ENCODE measurements at places on chromosomes 7 and 10. TPM values are rescaled to one million over a fixed set of nuclear protein-coding genes. Genes with fewer than 3 reads are reported as not detected.

DNA sequence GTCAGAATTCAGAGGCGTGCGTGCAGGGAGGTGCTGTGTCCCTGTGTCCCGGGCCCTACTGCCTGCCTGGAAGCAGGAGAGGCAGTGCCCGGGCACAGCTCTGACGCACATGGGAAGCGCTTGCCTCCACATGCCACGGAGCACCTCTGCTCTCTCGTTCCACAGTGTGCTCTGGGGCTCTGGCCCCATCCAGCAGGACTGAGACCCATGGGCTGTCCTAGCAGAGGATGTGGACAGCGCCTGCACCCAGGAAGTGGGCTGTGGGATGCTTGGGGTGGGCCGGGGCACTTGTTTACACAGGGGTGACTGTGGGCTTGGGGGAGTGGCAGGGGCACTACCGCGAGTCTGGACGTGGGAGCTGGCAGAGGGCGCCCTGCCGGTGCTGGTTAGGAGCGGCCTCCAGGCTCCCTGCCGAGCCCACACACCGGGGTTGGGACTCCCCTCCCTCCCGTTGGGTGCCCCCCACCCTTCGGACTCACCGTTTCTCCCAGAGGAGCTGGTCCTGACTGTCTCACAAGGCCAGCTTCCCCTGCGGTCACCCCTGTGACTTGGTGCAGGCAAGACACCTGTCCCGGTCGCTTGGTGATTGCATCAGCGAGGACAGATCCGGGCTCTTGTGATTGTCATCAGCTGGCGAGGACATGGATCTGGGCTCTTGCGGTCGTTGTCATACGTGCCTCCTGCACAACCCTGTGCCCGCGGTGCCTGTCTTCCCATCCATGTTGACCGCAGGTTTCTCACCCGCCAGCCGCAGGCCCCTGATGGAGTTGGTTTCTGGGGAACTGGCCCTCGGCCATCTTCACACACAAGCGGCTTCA, 83.1 kb downstream of the NKX6-2 start:
- no peak for DNase-seq

- DNase-seq, result peak; percentile 55
Observed at GRCh38 chr7:94449151-94449725, 54.5 kb downstream of the COL1A2 start.

DNA sequence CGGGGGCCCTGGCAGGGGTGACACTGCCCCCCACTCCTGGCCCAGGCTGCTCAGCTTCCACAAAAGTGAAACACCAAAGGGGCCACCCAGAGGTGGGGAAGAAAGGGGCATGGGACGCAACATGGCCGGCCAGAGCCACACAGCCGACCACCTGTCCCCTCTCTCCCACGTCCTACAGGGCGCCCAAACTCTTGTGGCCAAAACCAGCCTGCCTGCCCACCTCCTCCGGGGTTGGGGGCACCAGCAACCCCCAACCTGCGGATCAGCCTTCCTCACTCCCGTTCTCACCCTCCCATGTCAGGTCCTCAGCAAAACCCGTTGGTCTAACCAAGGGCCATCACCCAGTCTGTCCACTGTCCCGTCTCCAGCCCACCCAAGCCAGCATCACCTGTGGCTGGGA, 79.5 kb upstream of the DNAAF5 start:
- no peak for DNase-seq

Gene FAM241B
- 0.18 TPM for total RNA-seq

GRCh38 chr10:69825604-69826003, 23.9 kb downstream of the COL13A1 start:
- DNase-seq, result no peak

Gene CHN2
- not detected for total RNA-seq

GRCh38 chr7:42672339-42672999, 239.4 kb downstream of the C7orf25 start:
- DNase-seq, result no peak

Gene UMAD1
- total RNA-seq, result 9.2 TPM

- peak; percentile 54 for DNase-seq
Observed at GRCh38 chr7:27100694-27101170, 1.8 kb downstream of the HOXA2 start.

DNA sequence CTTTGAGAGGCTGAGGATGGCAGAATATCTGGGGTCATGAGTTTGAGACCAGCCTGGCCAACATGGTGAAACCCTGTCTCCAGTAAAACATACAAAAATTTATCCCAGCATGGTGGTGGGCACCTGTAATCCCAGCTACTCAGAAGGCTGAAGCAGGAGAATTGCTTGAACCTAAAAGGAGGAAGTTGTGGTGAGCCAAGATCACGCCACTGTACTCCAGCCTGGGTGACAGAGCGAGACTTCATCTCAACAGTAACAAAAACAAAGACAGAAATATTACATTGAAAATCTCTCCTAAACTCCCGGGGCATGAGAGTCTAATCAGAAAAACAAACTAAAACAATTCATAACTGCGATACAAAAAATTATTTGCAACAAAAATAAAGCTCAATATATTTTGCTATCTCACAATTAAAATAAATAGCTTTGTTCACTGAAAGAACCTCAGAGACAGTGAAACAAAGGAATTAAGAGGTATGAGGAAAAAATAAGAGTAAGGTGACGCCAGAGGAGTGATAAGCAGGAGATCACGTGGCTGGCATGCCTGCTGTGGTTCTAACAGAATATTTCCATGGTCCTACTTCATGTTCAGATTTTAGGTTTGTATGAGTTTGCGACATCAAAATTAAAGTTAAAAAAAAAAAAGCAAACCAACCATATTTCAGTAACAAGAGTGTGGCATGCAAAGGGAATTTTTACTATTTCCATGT, 527.7 kb upstream of the POM121L12 start:
- DNase-seq, result no peak

- no peak for DNase-seq
Observed at GRCh38 chr10:8189458-8189857, 135.0 kb downstream of the GATA3 start.

Gene TEX36
- not detected for total RNA-seq

Gene INA
- total RNA-seq, result 6.4 TPM

DNA sequence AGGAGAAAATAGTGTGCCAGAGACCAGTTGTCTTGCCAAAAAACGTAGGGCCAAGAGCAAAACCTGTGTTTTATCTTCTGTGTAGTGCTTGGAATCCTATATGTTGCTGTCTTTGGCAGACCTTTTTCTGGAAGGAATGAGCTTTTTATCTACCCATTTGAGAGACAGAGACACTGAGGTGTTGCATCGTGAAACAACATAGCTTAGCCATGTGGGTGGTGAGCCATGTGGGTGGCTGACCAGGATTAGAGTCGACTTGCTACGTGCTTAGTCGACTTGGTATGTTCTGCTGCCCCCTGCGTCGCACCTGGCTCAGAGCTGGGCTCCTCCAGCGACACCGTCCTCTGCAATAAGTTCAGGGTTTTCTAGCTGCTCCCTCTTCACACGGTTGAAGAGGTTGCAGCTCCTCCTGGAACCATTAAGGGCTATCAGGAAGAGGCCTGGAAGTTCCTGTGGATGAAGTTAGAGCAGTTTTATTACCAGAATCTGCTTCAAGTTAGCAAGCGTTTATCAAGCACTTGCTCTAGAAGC, 175.8 kb downstream of the SH2D4B start:
- no peak for DNase-seq

GRCh38 chr10:34305189-34305588, 509.9 kb downstream of the PARD3 start:
- no peak for DNase-seq

Gene MACROH2A2
- 17.4 TPM for total RNA-seq

Gene TTYH3
- total RNA-seq, result 6.1 TPM

Gene PLXDC2
- 6.1 TPM for total RNA-seq

GRCh38 chr7:3974329-3974728, 673.3 kb downstream of the SDK1 start:
- DNase-seq, result no peak

- DNase-seq, result no peak
Observed at GRCh38 chr7:120813546-120814252, 44.2 kb downstream of the TSPAN12 start.

Gene SPDYE9
- total RNA-seq, result not detected

- no peak for DNase-seq
Observed at GRCh38 chr7:6218329-6218728, 54.1 kb downstream of the CYTH3 start.

DNA sequence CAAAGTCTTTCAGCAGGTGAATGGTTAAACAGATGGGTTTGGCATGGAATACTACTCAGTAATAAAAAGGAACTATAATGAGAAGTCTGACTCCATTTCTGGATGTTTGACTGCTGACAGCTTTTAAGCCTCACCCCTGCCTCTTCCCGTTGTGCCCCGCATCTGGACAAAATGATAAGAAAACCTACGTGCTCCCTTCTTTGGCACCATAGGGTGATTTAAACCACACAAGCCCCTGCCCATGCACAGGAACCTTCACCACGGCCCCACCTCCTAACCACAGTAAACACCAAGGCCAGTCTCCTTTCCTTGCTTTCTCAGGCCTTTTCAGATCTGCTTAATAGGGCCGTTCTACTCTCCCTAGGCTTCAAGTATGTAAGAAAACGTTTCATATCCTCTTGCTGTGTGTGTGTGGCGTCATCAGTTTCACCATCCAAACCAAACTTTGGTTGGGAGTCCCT, 47.1 kb upstream of the UBN2 start:
- no peak for DNase-seq

GRCh38 chr10:38027986-38028385, 17.5 kb downstream of the ZNF33A start:
- DNase-seq, result peak; percentile 19

GRCh38 chr7:105674200-105674920, 93.1 kb upstream of the EFCAB10 start:
- no peak for DNase-seq

Gene SKIDA1
- total RNA-seq, result 0.56 TPM

Gene PILRA
- not detected for total RNA-seq

Gene OPN1SW
- total RNA-seq, result not detected

- DNase-seq, result peak; percentile 81
Observed at GRCh38 chr10:95279042-95279820, 11.6 kb downstream of the PDLIM1 start.

Gene CCDC201
- not detected for total RNA-seq

Gene MMD2
- not detected for total RNA-seq

- DNase-seq, result no peak
Observed at GRCh38 chr10:22451346-22451745, 106.0 kb downstream of the SPAG6 start.

DNA sequence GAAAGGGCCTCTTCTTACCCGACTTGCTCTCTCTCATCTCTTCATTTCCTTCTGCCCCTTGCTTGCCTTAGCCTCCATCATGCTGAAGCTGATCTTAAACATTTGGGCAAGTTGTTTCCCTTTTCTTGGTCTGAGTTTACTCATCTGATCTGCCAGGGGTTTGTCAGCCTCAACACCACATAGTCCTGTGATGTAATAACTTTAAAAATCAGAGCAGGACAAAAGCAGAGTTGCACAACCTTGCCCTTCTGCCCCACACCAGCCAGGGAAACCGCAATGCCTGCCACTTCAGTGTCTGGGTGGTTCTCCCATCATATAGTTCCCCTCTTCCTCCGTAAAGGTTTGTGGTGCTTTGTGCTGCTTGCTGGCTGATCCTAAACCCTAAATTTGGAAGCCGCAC, 9.9 kb upstream of the LIPM start:
- DNase-seq, result peak; percentile 45

DNA sequence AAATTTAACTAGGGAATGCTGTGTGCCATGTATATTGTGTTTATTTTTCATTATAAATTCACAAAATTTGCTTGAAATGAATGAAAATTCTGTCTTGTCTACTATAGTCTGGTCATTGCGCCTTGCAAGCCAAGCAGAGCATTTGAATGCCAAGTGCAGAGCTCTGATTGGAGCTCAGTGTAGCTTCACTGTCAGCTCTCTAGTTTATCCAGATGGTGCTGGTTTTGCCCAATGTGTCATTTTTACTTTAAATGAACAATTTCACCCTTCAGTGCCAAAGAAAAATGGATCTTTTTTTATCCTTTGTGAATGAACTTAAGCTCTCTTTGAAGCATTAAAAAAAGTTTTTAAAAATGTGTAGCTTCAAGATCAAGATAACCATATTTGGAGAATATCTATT, 225.6 kb upstream of the CACNA2D1 start:
- DNase-seq, result no peak

DNA sequence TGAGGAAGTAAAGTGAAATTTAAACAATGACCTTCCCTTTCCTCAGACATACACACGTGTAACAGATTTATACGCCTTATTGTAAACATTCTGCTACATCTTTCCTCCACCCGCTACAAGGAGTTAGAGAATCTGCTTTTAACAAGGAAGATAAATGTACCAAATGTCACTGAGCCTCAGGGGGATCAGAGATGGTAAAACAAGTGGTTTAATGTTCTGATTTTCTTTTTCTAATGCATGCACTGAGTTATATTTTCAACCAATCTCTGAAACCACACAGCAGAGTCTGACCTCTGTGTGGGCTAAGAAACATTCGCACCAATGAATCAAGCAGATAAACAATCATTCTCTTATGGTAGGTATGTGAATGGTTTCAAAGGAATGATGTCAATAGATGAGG, 599.5 kb downstream of the ARL4A start:
- DNase-seq, result no peak

DNA sequence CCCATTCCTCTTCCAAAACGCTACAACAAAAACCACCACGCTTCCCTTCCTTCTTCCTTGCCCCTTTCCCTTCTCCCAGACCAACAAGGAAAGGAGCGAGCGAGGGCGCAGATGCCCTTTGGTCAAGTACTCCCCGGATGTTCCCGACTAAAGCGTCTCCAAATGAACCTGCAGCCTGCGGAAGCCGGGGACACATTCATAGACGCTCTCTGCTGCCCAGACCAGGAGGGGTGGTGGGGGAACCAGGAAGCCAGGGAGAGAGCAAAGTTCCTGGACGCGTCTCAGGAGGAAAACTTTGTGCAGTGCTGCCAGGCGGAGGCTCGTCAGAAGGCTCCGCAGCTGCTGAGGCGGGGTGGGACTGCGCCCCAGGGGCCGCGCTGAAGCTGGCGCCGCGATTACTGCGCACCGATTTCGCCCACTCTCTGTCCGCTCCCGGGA, 754 bp downstream of the SEMA3D start:
- peak; percentile 49 for DNase-seq

Gene FGFBP3
- under 0.01 TPM for total RNA-seq

DNA sequence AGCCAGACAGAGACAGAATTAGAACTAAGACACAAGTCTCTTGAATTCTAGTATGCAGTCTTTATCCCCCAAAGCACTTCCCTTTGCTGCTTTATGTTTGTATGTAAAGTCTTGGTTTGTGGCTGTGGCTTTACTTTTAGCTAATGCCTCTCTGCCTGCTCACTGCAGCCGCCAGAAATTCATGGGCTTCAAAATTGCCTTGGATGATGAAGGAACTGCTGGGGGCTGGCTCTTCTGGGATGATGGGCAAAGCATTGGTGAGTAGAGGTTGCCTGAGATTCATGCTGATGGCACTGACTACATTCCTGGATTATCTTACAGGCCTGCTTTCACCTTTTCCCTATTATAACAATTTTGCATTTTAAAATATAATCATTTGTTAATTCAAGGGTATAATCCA, 10.9 kb upstream of the MGAM2 start:
- DNase-seq, result no peak

DNA sequence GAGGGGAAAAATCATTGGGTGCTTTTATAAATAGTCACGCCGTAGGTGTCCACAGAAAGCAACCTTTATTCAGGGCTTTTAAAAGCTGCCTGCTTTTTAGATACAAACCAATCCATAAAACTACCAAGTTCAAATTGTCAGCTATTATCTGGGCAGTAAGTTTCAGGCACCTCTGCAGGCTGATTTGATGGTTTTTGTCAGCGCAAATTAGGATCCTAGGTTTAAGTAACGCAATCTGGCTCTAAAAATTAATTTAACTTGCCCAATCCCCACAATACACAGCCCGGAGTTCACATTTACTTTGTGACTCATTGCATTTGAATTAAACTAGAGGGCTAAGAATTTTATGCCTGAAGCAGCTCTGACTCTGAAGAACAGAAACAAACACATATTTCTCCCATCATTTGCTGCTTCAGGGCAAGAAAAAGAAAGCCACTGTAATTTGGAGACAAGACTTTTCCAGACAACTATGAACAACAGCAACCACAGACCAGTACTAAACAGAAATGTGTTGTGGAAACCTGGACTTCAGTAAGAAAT, 43.3 kb downstream of the NRP1 start:
- DNase-seq, result peak; percentile 87
